Thoracic aorta (tissue), 2 donors: ENCODE measurements at places on chromosomes 16 and 17. TPM values are rescaled to one million over a fixed set of nuclear protein-coding genes. Genes with fewer than 3 reads are reported as not detected.
A peak's percentile ranks its signal among the peaks of the same experiment; 100 is the strongest.

DNA sequence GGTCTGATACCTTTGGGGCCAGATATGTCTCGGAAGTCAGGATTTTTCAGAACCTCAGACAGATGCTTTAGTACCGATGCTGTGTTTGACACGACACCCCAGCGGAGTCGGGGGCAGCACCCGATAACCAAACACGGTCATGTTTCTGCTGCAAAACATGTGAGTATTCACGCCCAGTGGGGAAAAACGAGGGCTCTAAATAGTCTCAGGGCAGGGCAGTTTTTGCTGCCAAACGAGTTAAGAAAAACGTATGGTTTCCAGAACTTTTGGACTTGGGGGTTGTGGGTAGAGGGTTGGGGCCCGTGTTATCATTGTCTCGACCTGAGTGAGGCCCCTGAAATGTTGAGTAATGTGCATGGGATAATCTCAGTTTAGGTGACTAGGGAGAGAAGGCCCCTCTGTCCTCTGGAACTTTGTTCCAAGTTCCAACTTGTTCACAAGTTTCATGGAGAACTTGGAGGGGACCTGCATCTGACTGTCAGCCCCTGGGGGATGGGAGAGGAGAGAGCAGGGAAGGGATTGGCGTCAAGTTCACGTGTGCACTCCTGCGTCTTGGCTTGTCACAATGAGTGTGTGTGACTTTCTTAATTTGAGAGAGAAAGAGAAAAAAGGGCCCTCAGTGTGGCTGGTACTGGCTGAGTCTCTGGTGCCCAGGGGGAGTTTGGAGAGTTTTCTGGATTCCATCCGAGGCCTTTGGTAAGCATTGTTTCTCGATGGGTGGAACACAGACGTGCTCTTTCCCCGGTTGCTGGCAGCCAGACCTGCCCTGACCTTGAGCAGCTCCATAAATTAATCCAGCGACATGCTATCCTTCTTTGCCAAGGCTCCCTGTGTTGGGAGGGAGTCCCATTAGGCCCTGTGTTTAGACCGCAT lies 83.9 kb upstream of the CIBAR2 start:
- peaks cover 24% of the 10 kb centered on the region for H3K4me1 ChIP-seq
- peak overlapping the region; percentile 30 for H3K27ac ChIP-seq
- no peak for DNase-seq

- no peaks in the 10 kb centered on the region for H3K36me3 ChIP-seq
- no peak for DNase-seq
Measured at GRCh38 chr16:81778861-81779535, at the start of gene PLCG2. TSS of gene PLCG2 (plus strand) at chr16:81779291. CDS start at chr16:81785990, 6,699 bp downstream.

DNA sequence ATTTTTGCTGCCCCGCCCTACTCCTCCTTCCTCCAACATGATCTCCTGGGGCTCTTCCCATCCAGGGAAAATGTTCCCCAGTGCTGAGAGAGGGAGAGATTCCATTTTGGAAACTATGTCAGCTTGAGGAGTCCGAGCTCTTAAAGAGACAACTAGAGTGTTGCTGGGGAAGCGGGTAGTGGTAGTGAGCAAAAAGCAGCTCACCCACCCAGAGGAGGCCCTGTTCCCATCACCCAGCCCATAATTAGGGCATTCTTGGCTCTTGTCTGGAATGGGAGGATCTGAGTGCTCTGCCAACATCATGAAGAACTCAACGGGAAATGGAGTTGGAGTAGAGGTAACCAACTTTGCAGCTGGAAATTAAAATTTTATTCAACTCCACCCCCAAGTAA lies 9.1 kb upstream of the MSL1 start:
- H3K4me3 ChIP-seq: peak overlapping the region; percentile 2
- peaks cover 49% of the 10 kb centered on the region for H3K4me1 ChIP-seq
- H3K27me3 ChIP-seq: no peaks in the 10 kb centered on the region
- H3K27ac ChIP-seq: peak overlapping the region; percentile 97

GRCh38 chr16:73240920-73241319 lies 193.0 kb upstream of the ZFHX3 start:
- H3K36me3 ChIP-seq: no peaks in the 10 kb centered on the region
- H3K4me1 ChIP-seq: no peaks in the 10 kb centered on the region
- H3K27ac ChIP-seq: no peak overlapping the region
- DNase-seq: no peak

DNA sequence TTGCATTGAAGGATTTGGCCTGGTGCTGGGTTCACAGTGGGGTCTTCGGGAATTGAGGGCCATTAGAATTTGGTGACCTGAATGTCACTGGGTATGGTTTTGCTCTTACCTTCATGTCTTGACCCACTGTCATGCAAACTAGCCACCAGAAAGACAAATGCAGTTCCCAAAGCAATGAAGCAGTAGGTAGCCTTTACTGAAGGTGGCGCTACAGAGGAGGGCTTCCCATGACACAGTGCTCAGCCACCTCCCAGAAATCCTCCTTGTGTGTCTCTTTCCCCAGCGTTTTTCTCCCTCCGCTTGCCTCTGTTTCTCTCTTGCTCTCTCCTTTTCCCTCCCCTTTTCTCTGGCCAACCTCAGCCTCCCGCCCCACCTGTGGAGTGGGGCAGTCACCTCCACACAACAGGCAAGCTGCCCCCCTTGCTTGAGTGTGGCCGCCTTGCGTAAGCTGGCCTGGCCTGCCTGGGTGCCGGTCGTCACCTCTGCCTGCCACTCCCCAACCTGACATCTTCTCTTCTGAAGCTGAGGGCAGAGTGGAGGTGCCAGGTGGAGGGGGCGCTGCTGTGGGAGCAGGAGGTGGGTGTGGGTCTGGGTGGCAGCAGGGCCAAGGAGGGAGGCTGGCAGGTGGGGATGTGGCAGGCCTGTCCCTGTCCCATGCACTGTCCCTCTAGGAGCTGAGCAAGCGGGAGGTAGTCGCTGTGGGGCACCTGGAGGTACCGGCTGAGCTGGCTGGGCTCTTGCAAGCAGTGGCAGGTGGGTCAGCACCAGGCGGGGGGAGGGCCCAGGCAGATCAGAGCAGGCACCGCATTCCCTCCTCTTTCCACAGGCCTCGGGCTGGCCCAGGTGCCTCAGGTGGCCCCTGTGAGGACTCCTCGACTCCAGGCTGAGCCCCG lies 34.7 kb downstream of the MYO15A start:
- no peak for DNase-seq
- H3K27ac ChIP-seq: no peak overlapping the region
- H3K4me3 ChIP-seq: no peak overlapping the region
- no peaks in the 10 kb centered on the region for H3K27me3 ChIP-seq

The ITGAX gene
- 9.7 TPM for total RNA-seq

DNA sequence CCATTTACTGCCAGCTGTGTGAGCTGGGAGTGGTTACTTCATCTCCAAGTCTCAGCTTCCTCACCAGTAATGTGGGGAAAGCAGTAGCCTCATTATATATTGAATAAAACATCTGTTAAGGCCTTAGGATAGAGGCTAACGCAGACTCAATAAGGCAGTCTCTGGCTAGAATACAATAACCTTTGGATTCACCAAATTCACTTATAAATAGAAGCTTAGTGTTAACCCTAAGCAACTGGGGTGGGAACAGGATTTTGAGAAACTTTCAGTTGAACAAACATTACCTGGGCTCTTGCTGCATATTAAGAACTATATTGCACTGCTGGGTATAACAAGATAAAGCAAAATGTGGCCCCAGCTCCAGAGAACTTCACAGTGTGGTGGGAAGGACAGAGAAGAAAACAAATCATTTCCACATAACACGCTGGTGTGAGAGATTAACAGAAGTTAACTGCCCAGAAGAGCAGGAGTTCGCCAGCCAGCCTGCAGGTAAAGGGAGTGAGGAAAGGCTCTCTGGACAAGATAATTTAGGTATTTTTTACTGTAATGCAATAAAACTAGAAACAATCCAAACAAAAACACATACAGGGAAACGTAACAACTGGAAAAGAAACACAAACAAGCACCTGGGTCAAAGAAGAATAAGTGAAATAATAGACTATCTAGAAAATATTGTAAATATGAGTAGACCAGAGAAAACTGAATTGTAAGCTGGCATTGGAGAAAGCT lies 57.0 kb downstream of the USP31 start:
- H3K4me3 ChIP-seq: no peak overlapping the region
- H3K27me3 ChIP-seq: no peaks in the 10 kb centered on the region
- no peaks in the 10 kb centered on the region for H3K36me3 ChIP-seq
- no peak overlapping the region for H3K27ac ChIP-seq
- no peak for DNase-seq
- H3K4me1 ChIP-seq: peaks cover 21% of the 10 kb centered on the region

GRCh38 chr16:1469693-1470201 lies 5.1 kb downstream of the CLCN7 start:
- H3K4me1 ChIP-seq: peaks cover 12% of the 10 kb centered on the region
- no peaks in the 10 kb centered on the region for H3K36me3 ChIP-seq
- no peak for DNase-seq
- H3K4me3 ChIP-seq: no peak overlapping the region
